Uterus (tissue), 4 donors: ENCODE measurements at places on chromosomes 3 and 15.

DNA sequence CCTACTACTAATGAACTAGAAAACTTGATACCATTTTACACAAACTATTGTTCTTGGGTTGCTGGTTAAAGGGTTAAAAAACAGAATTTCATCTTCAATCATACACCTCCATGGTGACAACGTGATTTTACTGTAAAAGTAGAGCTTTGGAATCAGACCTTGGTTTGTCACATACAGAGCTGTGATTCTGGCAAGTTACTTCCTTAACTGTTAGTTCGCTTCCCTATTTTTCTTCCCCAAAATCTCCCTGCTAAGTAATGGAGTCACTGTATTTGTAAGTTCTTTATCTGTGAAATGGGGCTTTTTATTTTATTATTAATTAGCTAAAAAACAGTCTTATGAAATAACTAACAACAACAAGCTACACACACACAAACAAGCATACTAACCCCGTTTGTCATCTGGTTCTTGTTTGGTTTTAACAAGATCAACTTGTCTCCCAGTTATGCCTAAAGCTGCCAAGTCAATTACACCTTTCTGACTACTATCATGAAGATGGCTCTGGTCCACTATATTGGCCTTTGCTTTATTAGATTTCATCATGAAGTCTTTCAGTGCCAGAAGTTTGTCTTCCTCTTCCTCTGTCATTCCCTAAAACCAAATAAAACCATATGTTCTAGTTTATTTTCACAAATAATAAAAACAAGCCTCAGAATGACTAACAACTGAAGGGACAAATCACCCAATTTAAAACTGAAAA, 38.6 kb downstream of the PIK3R4 start:
- DNase-seq: no peak

GRCh38 chr3:197367081-197367780, 68.8 kb upstream of the DLG1 start:
- no peak for DNase-seq

- DNase-seq: no peak
Measured at GRCh38 chr3:16350597-16351318, 85.7 kb downstream of the OXNAD1 start.

DNA sequence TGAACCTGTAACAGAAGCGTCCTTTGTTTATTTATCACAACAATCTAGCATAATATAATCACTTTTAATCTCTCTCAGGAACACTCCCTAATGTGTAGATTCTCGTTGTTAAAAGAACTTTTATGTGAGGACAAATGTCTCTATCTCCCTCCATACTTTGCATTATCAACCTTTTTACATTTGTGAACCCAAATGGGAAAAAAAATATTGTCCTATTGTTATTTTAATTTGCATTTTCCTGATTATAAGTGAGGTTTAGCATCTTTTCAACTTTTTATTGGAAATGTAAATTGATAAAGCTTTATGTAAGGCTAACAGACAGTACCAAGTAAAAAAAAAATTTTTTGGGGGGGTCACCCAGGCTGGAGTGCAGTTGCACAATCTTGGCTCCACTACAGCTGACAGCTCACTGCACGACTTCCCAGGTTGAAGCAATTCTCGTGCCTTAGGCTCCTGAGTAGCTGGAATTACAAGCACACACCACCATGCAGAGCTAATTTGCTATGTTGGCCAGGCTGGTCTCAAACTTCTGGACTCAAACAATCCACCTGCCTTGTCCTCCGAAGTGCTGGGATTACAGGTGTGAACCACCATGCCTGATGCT, 33.0 kb upstream of the DENND4A start:
- peak; percentile 46 for DNase-seq
